Activated T-cell treated with anti-CD3 and anti-CD28 coated beads for 1 hour (primary cell): ENCODE measurements at places on chromosomes 5 and 9.

DNA sequence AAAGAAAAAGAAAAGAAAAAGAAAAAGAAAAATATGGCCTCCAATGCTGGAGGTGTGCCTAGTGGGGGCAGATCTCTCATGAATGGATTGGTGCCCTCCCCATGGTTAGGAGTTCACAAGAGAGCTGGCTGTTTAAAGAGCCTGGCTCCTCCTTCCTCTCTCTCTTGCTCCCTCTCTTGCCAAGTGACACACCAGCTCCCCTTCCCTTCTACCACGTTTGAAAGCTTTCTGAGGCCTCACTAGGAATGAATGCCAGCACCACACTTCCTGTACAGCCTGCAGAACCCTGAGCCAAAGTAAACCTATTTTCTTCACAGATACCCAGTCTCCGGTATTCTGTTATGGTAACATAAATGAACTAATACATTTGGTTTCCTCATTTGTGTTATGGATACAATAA, 14.4 kb upstream of the GALNT10 start:
- DNase-seq: no peak

DNA sequence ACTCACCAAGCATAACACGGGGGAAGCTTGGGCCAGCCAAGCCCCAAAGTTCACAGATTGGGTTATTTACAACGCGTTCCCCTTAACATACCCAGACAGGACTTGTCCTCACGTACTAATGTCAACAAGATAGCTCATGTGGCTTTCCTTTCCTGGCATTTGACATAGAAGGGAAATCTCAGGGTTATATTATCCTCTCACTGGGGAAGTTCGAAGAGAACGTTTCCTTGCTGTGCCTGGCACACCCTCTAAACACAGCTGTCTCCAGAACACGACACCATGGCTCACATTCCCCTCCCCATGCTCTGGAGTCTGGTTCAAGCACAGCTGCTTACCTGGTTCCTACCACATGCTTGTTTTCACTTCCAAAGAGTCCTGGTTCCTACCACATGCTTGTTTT, 46.8 kb upstream of the OTULINL start:
- no peak for DNase-seq

DNA sequence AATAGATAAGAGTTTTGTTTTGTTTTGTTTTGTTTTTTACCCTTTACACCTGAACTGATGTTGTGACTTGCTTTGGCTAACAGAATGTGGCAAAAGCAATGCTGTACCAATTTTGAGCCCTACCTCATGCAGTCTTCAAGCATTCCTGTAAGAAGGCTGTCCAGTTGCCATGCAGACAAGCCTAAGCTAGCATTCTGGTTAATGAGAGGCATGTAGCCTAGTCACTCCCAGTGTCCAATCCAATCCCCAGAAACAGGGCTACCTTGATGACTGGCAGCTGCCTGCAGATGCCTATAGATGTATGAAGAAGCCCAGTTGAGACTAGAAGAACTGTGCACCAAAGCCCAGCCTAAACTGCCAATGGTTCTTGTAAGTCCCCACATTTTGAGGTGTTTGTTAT, 9.4 kb upstream of the EFNA5 start:
- no peak for DNase-seq

DNA sequence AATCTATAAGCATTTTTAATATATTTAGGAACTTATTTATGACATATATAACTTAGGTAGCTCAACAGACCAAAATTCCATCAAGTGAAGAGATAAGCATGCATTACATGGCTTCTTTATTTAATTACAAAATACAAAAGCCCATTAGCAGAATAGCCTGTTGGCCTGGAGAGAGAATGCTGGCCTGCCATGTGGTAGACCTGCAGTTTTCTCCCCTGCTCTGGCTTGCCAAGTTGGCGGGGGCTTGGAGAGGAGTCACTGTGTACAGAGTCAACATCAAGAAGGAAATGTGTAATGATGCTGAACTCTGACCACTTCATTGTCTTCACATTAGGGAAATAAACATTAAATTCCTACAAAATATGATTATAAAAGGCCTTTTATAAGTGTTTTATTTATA, 69.8 kb upstream of the CNTLN start:
- no peak for DNase-seq

DNA sequence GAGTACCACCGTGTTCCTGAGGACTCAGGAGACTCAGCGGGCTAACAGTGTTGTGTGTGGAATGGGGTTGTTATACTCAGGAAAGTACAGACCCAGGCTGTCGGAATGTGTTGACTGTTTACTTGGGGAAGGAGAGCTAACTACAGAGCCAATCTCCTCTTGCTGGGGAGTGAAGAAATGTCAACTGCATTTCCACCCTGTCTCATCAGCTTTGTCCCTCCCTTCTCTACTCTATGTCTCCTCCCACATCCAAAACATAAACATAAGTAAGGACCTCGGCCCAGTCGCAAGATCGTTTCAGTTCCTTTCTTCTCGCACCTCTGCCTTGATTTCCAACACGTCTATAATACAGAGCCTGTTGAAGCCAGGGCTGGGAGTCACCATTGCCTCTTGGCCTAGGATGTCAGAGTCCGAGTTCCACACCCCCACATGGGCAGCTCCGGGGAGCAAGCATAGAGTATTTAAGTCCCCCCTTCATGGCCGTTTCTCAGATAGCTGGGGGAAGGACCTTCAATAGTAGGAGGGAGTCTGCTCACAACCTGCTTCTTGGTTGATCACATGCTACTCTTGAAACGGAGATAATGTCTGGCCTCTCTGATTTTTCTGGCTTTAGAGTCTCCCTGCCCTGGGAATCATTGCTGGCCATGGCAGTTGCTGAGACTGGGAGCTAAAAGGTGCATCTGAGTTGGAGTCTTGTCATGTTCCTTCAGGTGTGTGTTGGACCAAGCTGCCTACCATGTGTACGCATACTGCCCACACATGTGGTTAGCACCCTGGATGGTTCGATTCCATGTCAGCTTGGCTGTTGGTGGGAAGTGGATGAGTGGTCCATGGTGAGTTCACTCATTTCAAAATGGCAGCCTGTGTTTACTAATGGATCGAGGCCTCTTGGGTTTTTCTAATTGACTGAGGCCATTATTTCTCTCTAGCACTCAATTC, 147.3 kb downstream of the MTX3 start:
- no peak for DNase-seq

DNA sequence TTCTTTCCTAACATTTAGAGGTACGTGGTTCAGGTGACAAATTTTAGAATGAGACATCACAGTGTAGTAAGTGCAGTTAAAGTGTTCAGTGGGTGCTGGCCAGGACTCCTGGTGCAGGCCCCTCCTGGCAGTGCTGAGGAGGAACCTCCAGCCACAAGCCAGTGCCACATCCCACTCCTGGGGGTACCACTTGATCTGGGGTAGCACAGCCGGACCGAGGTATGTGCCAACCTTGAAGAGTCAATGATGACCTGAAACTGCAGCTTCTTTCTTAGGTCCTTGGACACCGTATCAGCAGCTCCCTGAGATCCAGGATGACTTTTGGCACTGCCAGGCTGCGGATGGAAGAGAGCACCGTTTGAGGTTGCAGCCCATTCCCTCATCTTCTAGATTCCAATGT, 310.4 kb upstream of the IRX4 start:
- DNase-seq: no peak

GRCh38 chr9:129999141-129999510, 43.9 kb downstream of the FNBP1 start:
- no peak for DNase-seq

DNA sequence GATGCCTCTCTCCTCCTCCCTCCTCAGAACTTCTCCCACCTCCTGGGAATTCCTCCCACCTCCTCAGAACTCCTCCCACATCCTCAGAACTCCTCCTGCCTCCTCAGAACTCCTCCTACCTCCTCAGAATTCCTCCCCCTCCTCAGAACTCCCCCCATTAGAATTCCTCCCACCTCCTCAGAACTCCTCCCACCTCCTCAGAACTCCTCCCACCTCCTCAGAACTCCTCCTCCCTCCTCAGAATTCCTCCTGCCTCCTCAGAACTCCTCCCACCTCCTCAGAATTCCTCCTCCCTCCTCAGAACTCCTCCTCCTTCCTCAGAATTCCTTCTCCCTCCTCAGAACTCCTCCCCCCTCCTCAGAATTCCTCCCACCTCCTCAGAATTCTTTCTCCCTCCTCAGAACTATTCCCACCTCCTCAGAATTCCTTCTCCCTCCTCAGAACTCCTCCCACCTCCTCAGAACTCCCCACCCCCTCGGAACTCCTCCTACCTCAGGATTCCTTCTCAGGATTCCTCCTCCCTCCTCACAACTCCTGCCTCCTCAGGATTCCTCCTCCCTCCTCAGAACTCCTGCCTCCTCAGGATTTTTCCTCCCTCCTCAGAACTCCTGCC, 23.9 kb downstream of the SLC46A2 start:
- no peak for DNase-seq

GRCh38 chr5:8884029-8884428, 661.8 kb downstream of the SEMA5A start:
- no peak for DNase-seq

DNA sequence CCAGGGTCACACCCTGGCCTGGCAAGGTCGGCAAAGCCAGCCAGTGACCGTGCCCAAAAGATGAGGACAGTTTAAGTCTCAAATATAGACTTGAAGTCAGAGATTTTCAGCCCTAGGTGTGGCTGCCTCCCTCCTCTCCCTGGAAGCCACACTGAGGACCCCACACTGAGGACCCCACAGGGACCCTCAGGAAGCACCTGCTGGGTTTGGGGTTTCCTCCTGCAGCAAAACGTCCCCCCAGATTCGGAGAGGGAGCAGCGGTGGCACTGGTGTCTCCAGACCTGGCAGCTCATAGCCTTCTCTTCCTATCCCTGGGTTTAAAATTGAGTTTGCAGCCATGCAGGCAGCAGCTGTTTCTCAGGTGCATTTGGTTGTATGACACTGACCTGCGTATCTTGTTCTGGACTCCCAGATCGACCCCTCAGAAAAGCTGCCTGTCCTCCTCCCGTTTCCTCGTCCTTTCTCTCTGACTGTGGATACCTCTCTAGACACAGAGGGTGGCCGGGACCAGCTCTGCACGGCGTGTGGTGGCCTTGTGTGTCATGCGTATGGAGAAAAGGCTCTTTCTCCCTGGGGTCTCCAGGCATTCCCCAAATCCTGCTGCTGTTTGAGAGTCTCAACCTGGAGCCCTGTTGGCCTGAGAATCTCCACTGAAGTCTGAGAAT, 36.6 kb downstream of the MRPL36 start:
- DNase-seq: no peak

DNA sequence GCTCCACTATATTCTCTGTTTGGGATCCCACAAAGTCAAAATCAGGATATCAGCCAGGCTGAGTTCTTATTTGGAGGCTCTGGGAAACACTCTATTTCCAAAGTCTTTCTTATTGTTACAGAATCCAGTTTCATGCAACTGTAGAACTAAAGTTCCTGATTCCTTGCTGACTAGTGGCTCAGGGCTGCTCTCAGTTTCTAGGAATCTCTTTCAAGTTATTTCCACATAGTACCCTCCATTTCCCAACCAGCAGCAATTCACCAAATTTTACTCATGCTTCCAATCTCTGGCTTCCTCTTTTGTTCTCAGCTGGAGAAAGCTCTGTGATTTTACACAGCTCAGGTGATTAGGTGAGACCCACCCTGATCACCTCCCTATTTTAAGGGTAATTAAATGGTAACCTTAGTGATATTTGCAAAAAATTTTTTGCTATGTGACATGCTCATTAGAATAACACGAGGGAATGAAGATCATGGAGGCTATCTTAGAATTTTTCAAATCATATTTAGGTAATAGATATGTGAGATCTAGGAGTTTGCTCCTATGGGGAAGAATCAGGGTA, 794.9 kb upstream of the ARRDC3 start:
- no peak for DNase-seq

GRCh38 chr5:170067152-170067551, 38.5 kb upstream of the FOXI1 start:
- DNase-seq: no peak

GRCh38 chr5:160327818-160328217, 15.5 kb upstream of the CCNJL start:
- no peak for DNase-seq

GRCh38 chr5:127295454-127295853, 4.9 kb downstream of the MEGF10 start:
- no peak for DNase-seq

GRCh38 chr9:74333384-74334032, 163.6 kb upstream of the RORB start:
- no peak for DNase-seq

DNA sequence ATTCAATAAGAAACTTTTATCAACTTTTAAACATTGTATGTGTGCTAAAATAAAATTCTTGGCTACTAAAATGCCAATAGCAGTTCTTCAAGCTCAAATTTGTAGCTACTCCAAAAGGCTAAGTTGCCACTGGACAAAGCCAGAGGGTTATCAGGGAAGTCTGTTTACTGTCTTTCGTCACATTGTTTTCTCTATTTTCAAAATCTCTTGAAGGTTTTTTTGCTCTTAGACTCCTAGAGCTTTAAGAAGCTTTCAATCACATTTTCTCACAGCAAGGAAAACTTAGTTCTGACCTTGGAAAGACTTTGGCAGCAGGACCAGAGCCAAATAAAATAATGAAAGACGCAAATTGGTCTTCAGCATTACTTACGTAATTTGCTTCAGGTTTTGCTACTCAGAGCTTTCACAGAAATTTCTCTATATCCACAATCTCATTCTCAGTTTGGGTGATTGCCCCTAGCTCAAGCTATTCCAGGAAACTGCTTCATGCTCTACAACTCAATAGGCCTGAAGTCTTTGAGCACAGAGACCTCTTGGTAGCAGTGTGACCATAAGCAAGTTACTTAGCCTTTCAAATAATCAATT, 257.7 kb downstream of the GABRG2 start:
- DNase-seq: no peak

DNA sequence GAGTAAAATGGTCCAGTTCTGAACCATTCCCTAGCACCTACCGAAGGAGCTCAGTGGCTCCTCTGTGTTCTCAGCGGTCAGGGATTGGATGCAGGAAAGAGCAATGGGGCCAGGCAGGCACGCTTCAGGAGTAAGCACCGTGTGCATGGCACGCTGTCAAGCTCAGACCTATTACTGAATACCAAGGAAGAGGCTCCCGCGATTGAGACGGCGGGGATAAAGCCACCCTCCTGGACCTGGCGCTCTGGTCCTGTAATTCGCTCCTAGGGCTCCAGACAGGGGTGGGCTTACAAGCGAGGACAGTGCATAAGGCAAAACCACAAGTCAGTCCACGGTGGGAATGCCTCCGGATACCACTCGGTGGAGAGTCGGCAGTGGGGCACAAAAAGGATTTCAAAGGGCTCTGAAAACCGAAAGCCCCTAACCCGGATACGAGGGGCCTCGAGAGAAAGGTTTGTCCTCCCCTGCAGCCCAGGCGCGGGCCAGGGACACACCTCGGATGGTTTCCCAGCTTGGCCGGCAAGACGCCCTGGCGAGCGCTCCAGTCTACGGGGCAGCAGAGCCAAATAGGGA, 988 bp downstream of the OXCT1 start:
- DNase-seq: no peak

- no peak for DNase-seq
Observed at GRCh38 chr5:171201310-171201709, 107.7 kb upstream of the TLX3 start.

GRCh38 chr9:3597792-3598191, 72.0 kb upstream of the RFX3 start:
- no peak for DNase-seq

GRCh38 chr9:17294822-17295624, 160.2 kb downstream of the CNTLN start:
- DNase-seq: no peak

GRCh38 chr5:149492781-149493180, 58.5 kb downstream of the CSNK1A1 start:
- DNase-seq: no peak

- no peak for DNase-seq
Observed at GRCh38 chr5:171221916-171222315, 87.1 kb upstream of the TLX3 start.
